ENCODE measurements at places on chromosomes 4 and X. TPM values are rescaled to one million over a fixed set of nuclear protein-coding genes. Genes with fewer than 3 reads are reported as not detected.

NEIL3 gene
- total RNA-seq = not detected

GRCh38 chr4:175639346-175639745, 172.7 kb downstream of the GPM6A start:
- no peak overlapping the region for H3K27ac ChIP-seq
- H3K4me1 ChIP-seq = no peaks in the 10 kb centered on the region
- H3K36me3 ChIP-seq = no peaks in the 10 kb centered on the region
- H3K4me3 ChIP-seq = no peak overlapping the region

- no peaks in the 10 kb centered on the region for H3K27me3 ChIP-seq
- H3K4me3 ChIP-seq = no peak overlapping the region
- no peak for DNase-seq
- no peaks in the 10 kb centered on the region for H3K36me3 ChIP-seq
- H3K4me1 ChIP-seq = no peaks in the 10 kb centered on the region
- H3K27ac ChIP-seq = no peak overlapping the region
These were observed 258.6 kb downstream of the FAM133A start for GRCh38 chrX:93932471-93933220.

DNA sequence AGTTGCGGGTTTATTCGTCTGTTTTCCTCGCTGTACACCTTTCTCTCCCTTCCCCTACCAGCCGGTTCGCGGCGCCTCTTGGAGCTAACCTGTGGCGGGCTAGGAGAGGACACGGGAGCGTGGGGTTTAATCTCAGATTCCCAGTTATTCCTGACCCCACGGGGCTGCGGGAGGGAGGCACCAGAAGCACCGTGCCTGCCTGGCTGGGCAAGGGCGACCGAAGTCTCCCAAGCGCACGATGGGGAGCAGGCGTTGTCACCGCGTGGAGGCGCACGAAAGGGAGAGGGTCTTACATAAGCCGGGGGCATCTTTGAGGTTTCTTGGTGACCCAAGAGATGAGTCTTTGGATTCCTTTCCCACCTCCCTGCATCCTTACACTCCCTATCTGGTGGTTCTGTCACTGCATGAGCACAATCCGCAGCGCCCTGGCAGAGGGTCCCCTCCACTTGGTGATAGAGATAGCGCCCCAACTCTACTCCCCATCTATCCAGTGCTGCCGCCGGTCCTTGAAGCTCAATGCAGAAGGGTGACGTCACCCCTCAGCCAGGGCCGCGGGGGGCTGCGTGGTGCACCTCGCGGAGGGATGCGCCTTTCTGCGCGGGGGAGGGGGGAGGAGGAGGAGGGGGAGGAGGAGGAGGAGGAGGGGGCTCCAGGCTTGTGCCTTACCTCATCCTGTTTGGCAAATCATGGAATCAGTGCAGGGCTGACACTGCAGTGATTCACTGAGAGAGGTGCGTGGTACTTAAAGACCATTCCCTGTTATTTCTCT, 793 bp downstream of the TSPAN7 start:
- H3K27me3 ChIP-seq = no peaks in the 10 kb centered on the region
- H3K4me3 ChIP-seq = peak overlapping the region; percentile 74
- no peaks in the 10 kb centered on the region for H3K36me3 ChIP-seq
- no peaks in the 10 kb centered on the region for H3K4me1 ChIP-seq
- H3K27ac ChIP-seq = no peak overlapping the region
- no peak for DNase-seq

DNA sequence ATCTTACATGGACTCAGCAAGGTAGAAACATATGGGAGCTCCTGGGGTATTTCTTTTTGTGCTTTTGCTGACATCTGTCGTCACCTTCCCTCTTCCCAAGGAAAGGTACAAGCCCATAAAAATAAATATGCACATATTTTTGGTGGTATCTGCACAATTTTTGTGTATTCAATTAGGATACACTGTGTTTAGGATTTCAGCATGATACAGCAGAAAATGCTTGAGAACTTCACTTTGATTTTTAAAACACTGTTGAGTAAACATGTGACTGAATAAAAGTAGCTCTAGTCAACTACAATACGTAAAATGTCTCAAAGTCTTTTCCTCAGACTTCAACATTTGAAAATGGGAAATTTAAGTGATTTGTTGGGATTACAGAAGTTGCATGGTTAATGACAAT, 99.4 kb upstream of the SPANXC start:
- no peak for DNase-seq
- no peaks in the 10 kb centered on the region for H3K4me1 ChIP-seq
- peak overlapping the region; percentile 35 for H3K27ac ChIP-seq
- no peaks in the 10 kb centered on the region for H3K36me3 ChIP-seq
- H3K4me3 ChIP-seq = no peak overlapping the region
- no peaks in the 10 kb centered on the region for H3K27me3 ChIP-seq

DNA sequence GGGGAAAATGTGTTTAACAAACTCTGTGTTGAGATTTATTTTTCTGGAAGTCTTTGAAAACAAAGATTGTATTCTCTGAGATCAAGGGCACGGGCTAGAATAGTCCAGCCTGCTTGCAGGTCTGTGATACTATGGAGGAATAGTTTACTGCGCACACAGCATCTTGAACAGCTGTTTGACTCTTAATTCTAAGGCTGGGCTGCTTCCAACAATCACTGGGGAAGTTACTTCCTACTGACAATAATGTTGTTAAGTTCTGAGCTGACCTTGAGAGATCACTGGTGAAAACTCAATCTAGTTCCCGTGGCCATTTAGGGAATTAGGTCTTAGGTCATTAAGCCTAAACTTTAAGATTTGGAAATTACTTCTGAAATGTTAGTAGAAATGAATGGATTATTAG, 416.1 kb upstream of the FTHL17 start:
- no peak overlapping the region for H3K27ac ChIP-seq
- no peak overlapping the region for H3K4me3 ChIP-seq
- H3K27me3 ChIP-seq = no peaks in the 10 kb centered on the region

DNA sequence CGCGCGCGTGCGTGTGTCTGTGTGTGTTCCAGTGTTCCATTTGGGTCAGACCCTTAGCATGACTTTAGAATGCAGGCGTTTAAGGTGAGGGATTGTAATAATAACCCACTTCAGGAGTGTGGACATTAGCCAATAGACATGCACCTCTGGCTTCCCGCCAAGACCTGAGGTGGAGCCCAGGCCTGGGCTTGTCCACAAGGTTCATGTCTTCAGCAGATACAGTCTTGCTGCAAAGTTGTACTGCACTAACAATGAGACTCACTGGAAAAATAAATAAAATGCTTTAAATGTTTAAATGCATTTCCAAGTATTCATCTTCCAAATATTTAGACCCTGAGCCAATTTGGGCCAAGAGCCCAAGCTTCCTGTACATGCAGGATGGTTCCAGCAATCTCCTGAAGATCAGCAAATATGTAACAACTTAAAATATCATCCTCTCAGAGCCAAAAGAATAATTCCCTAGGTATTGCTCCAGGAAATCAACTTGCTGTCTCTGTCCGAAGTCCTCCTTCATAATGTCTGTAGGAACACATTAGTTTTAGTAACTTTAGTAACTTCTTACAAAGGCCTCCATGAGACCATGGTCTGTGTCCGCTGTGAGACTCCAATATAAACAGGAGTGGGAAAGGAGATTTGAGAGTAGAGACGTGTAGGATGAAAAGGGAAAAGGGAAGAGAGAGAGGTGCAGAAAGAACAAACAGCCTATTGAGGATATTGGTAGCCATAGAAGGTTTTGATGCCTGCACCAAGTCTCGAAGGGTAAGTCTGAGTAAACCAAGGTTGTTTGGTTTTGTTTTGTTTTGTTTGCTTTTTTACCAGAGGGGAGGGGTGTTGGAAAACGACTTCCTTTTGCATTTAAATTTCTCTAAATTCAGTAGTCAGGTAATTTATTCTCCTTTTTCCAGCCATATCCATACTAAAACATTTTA, 98.5 kb upstream of the KLF3 start:
- H3K27me3 ChIP-seq = no peaks in the 10 kb centered on the region
- DNase-seq = no peak
- no peak overlapping the region for H3K27ac ChIP-seq
- no peak overlapping the region for H3K4me3 ChIP-seq
- H3K36me3 ChIP-seq = no peaks in the 10 kb centered on the region

GRCh38 chrX:30713061-30713525, 59.9 kb downstream of the GK start:
- no peaks in the 10 kb centered on the region for H3K4me1 ChIP-seq
- H3K27me3 ChIP-seq = no peaks in the 10 kb centered on the region
- no peak overlapping the region for H3K4me3 ChIP-seq
- no peak overlapping the region for H3K27ac ChIP-seq

GRCh38 chr4:48565362-48566033, 75.4 kb downstream of the ZAR1 start:
- no peak overlapping the region for H3K4me3 ChIP-seq
- H3K27me3 ChIP-seq = no peaks in the 10 kb centered on the region
- peaks cover 46% of the 10 kb centered on the region for H3K36me3 ChIP-seq

GRCh38 chrX:103658681-103659433, 27.6 kb downstream of the MORF4L2 start:
- H3K36me3 ChIP-seq = no peaks in the 10 kb centered on the region
- H3K27me3 ChIP-seq = no peaks in the 10 kb centered on the region
- DNase-seq = no peak

CNGA1 gene
- total RNA-seq = not detected

- no peaks in the 10 kb centered on the region for H3K4me1 ChIP-seq
- no peak overlapping the region for H3K4me3 ChIP-seq
- no peaks in the 10 kb centered on the region for H3K36me3 ChIP-seq
- H3K27ac ChIP-seq = no peak overlapping the region
- H3K27me3 ChIP-seq = no peaks in the 10 kb centered on the region
These were observed 206.2 kb upstream of the PCDH18 start for GRCh38 chr4:137738375-137738990.

DNA sequence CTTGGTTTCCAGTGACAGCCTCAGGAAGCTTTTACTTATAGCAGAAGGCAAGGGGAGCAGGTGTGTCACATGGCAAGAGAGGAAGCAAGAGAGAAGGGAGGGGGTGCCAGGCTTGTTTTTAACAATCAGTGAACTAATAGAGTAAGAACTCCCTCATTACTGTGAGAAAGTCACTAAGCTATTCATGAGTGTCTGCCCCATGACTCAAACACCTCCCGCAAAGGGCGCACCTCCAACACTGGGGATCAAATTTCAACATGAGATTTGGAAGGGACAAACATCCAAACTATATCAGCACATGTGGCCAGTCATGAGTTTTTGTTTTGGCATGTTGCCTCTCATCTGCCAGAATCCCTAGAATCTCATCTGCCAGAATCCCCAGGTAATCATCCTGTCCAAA, 183.5 kb upstream of the C1QTNF7 start:
- H3K4me1 ChIP-seq = peaks cover 14% of the 10 kb centered on the region
- no peak overlapping the region for H3K27ac ChIP-seq
- H3K4me3 ChIP-seq = no peak overlapping the region

- no peaks in the 10 kb centered on the region for H3K27me3 ChIP-seq
- H3K4me1 ChIP-seq = no peaks in the 10 kb centered on the region
These were observed 431.3 kb downstream of the KCNIP4 start for GRCh38 chr4:21517126-21517859.

DNA sequence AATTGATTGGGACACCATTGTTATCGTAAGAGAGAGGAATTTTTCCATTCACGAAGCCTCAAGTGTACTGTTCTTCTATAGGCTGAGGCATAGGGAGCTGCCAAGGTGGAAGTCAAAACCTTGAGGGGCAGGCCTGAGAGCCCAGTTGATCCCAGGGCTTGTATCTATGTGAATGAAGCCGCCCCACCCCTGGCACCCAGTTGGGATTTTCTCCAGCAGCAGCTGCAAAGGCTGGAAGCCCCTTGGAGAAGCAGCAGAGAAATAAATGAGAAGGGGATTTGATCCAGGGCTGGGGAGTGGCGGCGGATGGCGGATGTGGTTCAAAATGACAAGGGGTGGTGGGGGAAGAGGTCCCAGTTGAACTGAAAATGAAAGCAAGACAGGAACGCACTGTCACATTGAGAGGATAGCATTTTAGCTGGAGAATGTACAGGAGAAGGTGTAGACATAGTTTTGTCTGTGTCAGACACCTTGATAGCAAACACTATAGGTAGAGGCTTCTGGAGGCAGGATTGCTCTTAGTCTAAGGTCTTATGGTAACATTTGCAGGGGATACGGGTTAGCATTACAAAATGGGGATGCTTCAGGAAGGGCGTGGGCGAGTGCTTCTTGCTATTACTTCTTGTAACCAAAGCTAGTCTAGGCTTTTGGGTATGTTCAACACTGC, 32.6 kb downstream of the DOCK11 start:
- H3K4me3 ChIP-seq = peak overlapping the region; percentile 8
- H3K27ac ChIP-seq = peak overlapping the region; percentile 30
- H3K27me3 ChIP-seq = no peaks in the 10 kb centered on the region
- H3K36me3 ChIP-seq = no peaks in the 10 kb centered on the region

GRCh38 chr4:137934911-137935310, 307.2 kb downstream of the SLC7A11 start:
- no peaks in the 10 kb centered on the region for H3K27me3 ChIP-seq
- H3K4me3 ChIP-seq = no peak overlapping the region
- no peak overlapping the region for H3K27ac ChIP-seq
- H3K36me3 ChIP-seq = no peaks in the 10 kb centered on the region
- H3K4me1 ChIP-seq = no peaks in the 10 kb centered on the region

DNA sequence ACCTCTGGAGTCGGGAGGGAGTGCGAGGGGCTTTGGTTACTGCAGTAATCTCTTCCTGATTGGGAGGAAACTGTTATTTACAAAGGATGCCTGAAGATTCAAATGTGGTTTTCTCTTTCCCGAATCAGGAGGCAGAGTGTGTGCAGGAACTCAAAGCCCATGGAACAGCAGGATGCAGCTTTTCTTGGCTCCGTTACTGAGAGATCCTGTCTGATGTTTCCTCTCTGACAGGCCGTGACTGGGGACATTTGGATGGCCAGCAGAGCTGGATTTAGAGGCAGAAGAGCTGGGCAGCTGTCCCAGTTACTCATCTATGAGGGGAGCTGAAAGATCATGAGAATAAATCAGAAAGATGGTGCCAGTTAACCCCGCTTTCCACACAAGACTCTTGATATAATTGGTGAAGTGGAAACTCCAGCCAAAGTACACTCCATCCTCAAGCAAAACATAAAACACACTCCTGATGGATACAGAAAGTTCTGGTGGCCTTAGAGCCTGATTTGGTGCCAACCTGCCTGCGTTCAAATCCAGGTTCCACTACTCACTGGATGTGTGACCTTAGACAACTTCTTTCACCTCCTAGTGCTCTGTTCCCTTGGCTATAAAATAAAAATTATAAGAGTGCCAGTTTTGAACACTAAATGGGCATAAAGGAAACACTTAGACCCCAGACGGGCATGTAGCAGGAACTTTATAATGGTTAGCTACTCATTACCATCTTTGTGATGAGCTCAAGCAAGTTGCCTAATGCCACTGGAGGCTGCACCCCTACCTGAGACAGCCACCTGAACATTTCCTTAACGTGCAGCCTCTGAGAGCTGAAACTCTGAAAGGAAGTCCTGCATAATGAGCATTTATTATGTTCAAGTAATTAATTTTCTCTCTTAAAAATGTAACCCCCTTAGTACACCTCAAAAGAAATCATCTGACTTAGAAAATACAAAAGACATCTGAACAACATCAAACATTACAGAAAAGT, 349.0 kb upstream of the GATB start:
- no peak overlapping the region for H3K27ac ChIP-seq
- H3K4me1 ChIP-seq = peaks cover 3% of the 10 kb centered on the region
- no peak for DNase-seq
- no peaks in the 10 kb centered on the region for H3K27me3 ChIP-seq

GRCh38 chrX:8714164-8714563, 17.8 kb downstream of the ANOS1 start:
- no peaks in the 10 kb centered on the region for H3K4me1 ChIP-seq
- no peak for DNase-seq
- H3K27me3 ChIP-seq = no peaks in the 10 kb centered on the region
- H3K4me3 ChIP-seq = no peak overlapping the region

DGKK gene
- total RNA-seq = not detected

GRCh38 chrX:52359614-52360232, 9.1 kb upstream of the XAGE2 start:
- no peak overlapping the region for H3K27ac ChIP-seq
- no peaks in the 10 kb centered on the region for H3K27me3 ChIP-seq
- no peaks in the 10 kb centered on the region for H3K4me1 ChIP-seq
- no peak overlapping the region for H3K4me3 ChIP-seq
- H3K36me3 ChIP-seq = no peaks in the 10 kb centered on the region
